Renal cortex interstitium (tissue), 15 donors: ENCODE measurements at places on chromosomes 6 and 20.

GRCh38 chr20:12875510-12875909 lies 133.3 kb upstream of the SPTLC3 start:
- DNase-seq, result no peak

DNA sequence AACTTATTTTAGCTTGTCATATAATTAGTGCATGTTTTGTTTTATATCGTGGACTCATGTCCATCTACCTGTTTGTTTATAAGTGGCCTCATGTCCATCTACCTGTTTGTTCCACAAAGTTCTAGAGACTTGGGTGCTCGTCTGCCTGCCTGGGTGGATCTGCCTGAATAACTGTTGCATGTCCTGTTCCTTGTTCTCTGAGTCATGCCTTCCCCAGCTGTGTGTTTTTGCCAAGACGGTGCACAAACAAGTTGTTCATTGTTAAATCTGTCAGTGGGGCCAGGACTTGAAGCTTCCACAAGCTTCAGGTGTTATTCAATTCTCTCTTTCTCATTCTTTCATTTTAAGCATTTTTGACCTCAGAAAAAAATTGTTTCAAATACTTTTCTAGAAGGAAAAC lies 358.0 kb upstream of the CITED2 start:
- no peak for DNase-seq

DNA sequence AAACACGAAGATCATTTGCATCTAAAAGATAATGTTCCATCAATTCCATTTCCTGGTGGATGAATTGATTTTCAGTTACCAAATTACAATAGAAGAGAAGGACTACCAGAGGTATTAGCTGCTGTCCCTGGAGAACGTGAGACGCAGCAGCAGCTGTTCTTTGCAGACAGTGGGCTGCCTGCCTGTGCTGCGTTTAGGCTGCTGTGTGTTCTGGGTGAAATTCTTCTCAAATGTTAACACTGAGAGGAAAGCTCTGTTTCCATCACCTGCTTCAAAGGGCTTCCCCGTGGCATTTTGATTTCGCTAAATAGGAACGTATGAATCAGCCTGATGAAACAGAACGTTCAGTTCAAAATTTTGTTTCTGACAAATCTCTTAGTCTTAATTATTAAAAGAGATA lies 362.2 kb downstream of the C6orf118 start:
- DNase-seq, result no peak

- DNase-seq, result no peak
Observed at GRCh38 chr6:5670811-5671561, 335.7 kb downstream of the NRN1 start.

DNA sequence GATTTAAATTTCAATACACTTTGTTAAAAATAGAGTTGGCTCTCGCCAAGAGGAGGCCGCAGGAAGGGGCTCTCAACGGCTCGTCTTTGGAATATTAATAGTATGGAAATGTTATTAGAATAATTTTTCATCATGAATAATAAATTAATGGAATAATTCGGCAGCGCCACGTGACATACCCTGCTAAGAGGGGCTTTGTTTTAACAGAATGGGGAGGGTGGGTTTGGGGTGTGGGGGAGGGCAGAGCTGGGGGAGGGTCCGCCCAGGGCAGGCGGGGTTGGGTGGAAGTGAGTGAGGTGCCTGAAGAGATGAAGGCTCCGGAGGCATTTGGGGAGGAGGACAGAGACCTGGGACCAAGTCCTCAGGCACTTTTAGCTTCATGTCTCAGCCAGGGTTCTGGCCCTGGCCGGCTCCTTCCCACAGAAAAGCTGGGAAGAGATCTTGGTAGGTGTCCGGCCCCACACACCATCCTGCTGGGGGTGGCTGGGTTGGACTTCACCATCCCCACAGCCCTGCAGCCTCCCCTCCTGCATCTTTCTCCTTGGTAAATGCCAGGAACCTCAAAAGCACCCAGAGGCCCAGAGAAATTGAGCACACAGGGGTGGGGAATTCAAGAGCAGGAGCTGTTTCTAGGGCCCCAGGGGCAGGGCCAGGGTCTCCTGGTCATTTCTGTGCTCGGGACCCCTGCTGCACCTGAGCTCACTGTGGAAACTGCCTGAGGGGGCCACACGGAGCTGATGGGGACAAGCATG lies 93.6 kb upstream of the BHLHE23 start:
- DNase-seq, result no peak

- no peak for DNase-seq
Observed at GRCh38 chr6:79468116-79468515, 69.1 kb downstream of the LCA5 start.
